ENCODE measurements at places on chromosomes 12 and 14.

DNA sequence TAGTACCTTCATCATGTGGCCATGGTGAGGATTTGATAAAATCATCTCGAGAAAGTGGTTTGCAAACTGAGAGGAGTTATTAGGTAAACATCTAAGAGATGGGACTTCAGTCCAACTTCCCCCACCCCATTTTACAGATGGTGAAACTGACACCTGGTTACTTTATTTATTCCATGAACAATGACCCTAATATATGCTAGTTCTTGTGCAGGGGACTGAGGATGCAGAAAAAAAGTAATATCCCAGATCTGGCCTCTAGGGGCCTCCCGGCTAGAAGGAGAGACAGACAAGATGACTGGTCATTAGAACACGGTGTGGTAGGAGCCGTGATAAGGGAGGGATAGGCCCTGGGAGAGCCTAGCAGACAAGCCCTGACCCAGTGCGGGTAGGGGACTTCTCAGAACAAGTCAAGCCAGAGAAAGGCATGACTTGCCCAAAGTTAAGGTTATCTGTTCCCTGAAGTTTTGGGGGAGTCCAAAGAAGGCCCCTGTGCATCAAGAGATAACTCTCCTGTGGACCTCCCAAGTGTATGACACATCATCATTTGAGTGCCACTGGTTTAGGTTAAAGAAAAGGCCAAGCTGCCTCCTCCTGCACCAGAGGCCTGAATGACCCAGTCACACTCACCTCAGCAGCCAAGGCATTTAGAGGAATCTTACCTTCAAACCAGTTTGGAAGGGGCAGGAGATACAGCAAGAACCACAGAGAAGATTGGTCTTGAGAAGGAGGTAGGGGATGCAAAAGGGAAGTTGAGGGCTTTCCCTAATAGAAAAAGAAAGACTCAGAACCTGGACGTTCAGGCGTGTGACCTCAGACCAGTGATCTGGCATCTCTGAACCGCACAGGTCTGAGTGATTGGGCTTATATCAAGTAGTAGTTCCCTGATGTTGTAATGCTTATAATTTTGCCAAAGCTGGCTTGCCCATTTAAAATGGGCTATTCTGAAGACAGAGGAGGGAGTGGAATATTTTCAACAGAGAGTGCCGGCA is 1.6 kb downstream of the CMKLR1 start:
- DNase-seq, result no peak

DNA sequence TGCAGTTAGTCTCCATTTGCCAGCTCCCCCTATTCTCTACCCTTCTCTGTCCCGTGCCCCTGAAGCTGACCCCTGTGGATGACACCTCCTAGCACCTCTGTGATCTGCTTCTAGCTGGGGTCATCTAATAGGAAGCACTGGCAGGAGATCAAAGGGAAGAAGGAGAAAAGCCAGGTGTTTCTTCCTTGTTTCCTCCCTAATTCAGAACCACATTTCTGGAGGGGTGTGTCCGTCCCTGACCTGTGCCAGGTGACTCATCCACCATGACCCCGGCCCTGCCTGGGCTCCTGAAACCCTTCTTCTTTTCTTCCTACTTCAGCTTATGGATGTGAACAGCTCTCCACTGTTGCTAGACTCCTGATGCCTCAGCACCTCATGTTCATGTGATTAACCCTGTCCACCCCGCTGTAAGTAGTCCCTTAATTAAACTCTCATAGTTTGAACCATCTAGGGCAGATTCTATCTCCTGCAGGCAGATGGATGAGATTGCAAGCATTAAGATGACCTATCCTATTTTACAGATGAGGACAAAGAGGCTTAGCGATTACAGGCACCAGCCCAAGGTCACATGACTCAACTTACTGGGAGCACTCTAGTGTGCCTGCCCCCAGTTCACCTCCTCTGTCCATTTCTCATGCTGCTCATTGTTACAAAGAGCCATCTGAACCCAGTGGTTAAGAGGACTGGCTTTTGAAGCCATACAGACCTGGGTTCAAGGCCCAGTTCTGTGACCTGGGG is 770.5 kb downstream of the MED13L start:
- DNase-seq, result no peak

- no peak for DNase-seq
Observed at GRCh38 chr12:113921430-113921829, 44.7 kb downstream of the RBM19 start.

DNA sequence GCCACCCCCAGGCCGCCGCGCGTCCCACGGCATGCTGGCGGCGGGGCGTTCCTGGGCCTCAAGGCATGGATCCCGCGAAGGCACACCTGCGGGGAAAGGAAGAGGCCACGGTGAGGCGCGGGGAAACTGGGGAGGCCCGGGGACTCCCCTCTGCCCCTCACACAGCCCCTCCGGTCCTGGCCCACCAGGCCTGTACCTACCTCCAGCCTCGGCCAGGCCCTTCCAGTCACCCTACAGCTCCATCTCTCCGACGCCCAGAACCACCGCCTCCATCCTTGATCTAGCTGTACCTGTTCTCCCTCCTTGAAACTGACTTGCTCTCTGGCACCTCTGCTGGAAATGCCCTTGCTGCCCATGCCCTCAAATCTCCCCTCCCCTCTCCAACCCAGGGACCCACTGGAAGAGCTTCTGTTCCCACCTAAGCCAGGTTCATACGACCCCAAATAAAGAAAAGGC is 1.7 kb downstream of the ANKRD9 start:
- no peak for DNase-seq

- DNase-seq, result no peak
Observed at GRCh38 chr14:71395151-71395604, 487.9 kb downstream of the PCNX1 start.

GRCh38 chr12:109962398-109962797 is 33.8 kb downstream of the GIT2 start:
- no peak for DNase-seq

- DNase-seq, result no peak
Observed at GRCh38 chr12:120693848-120694247, 6.9 kb downstream of the MLEC start.

DNA sequence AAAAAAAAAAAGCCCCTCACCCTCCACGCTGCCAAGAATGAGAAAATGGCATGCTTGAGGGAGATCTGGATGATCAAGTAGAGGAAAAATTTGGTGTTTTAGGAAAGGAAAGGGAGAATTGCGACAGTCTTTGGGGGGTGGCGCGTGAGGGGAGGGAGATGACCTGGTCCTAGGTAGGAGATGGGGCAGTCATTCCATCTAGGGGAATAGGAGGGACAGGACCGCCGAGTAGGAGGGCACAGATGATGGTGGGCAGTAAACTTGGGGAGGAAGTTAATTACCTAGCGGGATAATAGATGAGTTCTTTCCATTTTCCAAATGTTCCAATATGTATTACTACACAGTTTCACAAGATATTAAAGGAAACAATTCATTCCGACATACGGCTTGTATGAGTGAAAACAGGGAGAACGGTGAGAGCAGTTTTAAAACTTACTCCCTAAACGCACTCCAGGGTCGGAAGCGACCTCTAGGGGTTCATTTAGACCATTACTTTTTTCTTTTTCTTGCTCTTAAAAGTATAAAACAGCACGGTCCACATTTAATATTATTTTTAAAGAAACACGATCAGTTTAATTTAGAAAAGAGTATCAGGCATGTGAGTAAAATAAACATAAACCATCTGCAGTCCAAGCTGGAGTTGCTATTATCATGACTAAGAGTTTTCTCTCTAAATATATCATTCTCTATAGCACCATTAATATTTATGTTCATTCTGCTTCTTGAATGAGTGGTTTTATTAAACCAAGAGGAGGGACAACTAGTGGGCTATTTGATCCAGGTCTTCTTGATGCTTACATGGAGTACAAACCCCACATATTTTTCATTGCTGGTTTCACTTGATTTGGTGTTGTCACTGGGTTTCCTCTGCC is 3.0 kb upstream of the FNTB start:
- DNase-seq, result no peak

DNA sequence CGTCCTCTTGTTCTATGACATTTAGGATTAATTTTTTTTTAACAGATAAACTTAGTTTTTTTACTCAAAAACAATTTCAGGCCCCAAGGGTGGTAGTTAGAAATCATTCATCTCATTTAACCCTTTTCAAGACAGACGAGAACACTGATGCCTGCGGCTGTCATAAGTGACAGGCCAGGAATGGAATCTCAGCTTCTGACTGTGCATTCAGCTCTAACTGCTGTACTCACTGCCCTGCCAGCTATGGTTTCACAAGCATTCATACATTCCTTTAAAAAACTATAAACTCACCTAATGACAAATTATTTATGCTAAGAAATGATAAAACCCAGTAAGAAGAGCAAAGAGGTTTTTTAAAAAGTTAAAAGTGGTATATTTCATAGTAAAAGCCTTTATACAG is 8.8 kb downstream of the DENND5B start:
- DNase-seq, result no peak

- no peak for DNase-seq
Observed at GRCh38 chr14:75231320-75231719, 47.3 kb upstream of the FOS start.

DNA sequence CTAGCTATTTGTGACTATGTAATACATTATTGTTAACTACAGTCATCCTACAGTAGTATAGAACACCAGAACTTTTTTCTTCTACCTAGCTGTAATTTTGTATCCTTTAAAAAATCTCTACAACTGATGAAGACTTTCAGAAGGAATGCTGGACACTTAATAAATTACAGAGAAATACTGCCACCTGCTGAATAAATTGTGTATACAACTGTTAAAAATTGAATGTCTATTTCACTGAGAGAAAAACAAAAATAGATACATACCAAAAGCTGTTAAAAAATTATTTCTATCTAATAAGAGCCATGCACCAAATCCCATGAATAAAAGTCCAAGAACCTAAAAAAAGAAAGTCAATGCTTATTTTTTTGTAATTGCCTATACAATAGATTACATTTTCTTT is 6.6 kb downstream of the TSPAN19 start:
- no peak for DNase-seq

DNA sequence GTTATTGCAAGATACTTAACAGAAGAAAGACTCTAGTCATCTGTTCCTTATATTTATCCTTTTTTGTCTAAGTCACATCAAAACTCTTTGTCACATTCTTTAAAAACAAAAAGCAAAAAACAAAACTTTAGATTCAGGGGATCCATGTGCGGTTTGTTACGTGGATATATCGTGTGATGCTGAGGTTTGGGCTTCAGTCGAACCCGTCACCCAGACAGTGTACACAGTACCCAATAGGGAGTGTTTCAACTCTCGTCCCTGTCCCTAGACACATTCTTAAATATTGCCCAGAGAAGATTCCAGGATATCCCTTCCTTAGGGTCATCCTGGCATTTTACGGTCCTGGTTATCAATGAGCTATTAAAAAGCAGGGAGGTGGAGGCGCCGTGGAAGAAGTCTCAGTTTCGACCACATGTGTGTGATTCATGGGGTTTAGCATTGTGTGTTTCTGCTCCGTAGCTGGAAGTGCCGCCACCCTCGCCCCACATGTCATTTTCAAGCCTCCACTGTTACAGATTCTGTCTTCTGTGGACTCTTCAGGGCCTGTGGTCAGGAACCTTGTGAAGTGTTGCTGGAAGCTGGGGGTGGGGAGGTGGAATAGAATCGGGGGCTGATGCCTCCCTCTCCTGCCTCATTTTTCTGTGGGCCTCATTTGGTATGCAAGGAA is 19.9 kb downstream of the CCND2 start:
- no peak for DNase-seq

DNA sequence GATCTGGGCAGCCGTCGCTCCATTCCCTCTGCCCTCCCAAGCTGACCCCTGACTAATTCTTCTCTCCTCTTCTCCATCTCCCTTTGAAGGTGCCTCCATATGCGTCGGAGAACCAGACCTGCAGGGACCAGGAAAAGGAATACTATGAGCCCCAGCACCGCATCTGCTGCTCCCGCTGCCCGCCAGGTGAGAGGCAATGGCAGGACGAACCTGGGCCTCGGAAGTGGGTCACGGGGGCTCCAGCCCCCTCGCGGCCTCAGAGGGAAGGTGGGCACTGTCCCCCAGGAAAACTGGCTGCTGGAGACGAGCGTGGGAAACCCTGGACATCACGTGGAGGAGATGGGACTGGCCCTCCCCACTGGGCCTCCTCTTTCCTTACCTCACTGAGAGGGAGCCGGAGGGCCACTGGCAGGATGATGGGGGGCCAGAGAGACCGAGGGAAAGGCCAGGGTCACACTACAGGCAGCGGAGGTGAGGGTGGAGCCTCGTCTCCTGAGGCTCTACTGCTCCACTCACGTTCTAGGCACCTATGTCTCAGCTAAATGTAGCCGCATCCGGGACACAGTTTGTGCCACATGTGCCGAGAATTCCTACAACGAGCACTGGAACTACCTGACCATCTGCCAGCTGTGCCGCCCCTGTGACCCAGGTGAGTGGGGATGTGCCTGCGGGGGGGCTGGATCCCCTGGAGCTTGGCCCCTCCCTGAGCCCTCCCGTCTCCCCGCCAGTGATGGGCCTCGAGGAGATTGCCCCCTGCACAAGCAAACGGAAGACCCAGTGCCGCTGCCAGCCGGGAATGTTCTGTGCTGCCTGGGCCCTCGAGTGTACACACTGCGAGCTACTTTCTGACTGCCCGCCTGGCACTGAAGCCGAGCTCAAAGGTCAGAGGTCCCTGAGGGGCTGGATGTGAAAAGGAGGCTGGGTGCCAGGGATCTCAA is 806 bp downstream of the LTBR start:
- no peak for DNase-seq

DNA sequence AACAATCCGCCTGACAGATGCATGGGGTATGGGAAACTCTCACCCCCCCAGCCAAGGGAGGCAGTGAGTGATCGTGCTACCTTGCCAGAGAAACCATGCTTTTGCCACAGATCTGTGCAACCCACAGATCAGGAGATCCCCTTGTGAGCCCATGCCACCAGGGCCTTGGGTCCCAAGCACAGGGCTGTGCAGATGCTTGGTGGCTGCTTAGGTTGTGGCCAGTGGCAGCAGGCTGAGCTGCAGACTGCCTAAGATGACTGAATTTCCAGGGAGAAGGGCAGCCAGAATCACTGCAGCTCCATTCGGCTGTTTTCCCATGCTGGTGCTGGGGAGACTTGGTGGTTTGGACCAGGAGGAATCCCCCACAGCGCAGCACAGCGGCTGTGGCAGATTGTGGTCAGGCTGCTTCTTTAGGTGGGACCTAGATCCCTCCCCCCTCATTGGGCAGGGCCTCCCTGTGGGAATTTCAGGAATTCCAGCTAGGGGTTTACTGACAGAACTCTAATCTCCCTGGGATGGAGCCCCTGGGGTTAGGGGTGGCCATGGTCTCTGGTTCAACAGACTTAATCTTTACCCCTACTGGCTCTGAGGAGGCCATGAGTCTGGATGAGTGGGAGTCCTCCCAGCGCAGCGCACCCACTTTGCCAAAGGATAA is 264.6 kb upstream of the DAAM1 start:
- no peak for DNase-seq

- no peak for DNase-seq
Observed at GRCh38 chr12:22882559-22882958, 257.6 kb downstream of the ETNK1 start.

GRCh38 chr14:23481362-23481970 is 12.0 kb downstream of the NGDN start:
- no peak for DNase-seq

- no peak for DNase-seq
Observed at GRCh38 chr14:94570440-94570839, 9.2 kb downstream of the SERPINA4 start.

All from stimulated activated CD4-positive, alpha-beta T cell treated with anti-CD3 and anti-CD28 coated beads, Interleukin-12 subunit alpha, Interleukin-12 subunit beta, amount 100 ng/mL, for 4 hours (primary cell).